ENCODE measurements at places on chromosomes 6 and 20.

- DNase-seq, result no peak
These were observed 19.3 kb downstream of the AK9 start for GRCh38 chr6:109671733-109672132.

DNA sequence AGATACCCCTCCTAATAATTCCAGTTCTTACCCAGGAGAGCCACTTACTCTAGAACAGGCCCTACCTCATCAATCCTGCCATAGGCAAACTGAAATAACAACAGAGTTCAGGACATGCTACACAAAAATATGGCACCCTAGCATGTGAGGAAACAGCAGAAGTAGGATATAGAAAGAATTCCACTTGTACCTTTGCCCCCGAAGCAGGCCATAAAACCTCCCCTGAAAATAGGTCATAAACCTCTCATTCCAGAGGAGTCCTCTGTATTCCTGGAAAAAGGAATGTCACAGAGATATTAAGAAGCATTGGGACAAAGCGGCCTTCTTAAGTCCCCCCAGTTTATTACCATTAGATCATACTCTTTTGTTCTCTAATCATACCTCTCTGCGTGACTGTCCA, 504.3 kb upstream of the MARCKS start:
- no peak for DNase-seq

GRCh38 chr6:25578538-25578937, 73.5 kb upstream of the SCGN start:
- no peak for DNase-seq

DNA sequence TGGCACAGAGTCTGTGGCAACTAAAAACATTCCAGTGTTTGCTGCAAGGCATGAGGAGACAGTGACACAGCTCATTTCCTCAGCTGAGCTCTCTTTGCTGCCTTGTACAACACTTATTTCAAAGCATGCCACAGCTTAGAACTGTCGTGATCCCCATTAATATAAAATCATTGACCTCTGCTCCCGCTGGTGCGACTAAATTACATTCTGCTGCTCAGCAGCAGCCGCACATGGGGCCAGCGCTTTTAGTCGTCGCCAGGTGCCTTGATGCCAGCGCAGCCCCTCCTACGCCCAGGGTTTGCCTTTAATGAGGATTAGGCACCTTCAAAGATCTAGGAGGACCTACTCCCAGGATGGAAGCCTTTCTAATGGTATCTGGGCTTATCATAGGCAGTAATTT, 717.9 kb upstream of the POU3F2 start:
- no peak for DNase-seq

All from CD4-positive, alpha-beta T cell treated with Interleukin-12 subunit alpha and Interleukin-12 subunit beta, for 1 hour (primary cell).